ENCODE measurements at places on chromosomes 16 and 17.

- DNase-seq: no peak
These were observed 58.1 kb downstream of the ZFHX3 start for GRCh38 chr16:72989579-72990551.

DNA sequence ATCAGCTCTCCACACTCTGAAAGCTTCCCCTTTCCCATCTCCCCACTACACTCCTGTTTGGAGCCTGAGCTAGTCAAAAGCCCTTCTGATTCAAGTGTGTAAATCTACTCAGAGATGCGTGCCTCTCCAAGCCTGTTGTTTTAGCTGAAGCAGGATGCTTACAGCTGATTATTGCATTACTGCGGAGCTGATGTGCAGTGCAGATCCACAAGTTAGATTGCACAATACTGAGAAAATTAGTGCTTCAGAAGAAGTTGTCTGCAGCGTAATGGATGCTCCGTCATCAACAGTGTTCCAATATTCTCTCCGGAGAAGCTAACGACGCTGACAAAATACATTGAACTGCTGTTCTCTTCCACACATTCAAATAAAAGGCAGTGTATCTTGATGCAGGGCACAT, 44.8 kb upstream of the NLRP1 start:
- DNase-seq: no peak

- no peak for DNase-seq
These were observed 43.1 kb upstream of the SEC14L1 start for GRCh38 chr17:77097631-77098180.

GRCh38 chr16:86676254-86676670, 97.9 kb downstream of the FOXL1 start:
- no peak for DNase-seq

DNA sequence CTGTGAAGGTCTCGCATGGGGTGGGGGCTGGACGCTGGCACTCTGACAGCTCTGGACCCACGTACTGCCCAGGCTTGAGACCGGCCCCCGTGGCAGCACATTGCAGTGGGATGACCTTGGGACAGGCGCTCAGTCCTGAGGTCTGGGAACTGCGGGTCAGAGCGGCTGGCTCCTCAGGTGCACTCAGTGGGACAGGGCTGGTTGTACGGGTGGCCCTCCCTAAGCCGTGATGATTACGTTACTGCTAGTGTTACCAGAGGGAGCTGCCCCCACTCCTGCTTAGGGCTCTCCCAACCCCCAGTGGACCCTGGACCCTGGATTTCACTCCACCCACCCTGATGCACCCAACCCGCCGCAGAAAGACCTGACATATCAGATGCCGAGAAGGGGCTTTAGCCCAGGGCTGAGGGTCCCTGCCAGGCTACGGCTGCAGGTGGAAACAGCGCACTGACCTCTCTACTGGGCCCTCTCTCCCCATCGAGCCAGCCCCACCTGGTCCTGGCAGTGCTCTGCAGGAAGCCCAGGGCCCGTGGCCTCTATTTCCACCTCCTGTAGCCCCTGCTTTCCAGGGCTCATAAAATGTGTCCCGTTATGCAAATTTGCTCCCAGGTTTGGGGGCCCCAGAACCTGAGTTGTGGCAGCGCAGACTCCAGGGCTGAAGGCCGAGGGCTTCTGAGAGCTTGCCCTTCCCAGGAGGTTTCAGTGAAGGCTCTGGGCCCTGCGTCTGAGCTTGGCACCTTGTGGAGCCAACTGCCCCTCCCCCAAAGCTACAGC, 77.2 kb downstream of the RTN4RL1 start:
- DNase-seq: no peak

DNA sequence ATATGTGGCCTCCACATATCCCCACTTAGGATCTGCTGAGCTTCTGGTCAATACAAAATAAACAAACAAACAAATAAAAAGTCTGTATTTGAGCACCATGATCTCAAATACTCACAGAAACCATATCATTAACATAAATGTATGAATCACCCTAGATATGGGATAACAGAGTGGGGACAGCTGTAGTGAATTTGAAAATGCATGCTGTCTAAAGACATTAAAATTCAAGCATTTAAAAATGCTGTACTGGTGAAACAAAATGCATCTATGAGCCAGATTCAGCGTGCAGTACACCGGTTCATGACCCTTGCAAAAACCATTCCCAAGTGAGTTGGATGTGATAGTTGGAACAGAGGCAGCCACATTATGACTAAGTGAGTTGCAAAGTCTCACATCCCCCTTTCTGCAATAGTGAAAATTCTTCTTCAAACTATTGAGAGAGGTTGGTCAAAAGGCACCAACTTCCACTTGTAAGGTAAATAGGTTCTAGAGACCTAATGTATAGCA, 12.3 kb downstream of the GRIN2A start:
- DNase-seq: no peak

All from mucosa of gallbladder (tissue), 1 donor.